ENCODE measurements at places on chromosomes 1 and 21. TPM values are rescaled to one million over a fixed set of nuclear protein-coding genes. Genes with fewer than 3 reads are reported as not detected.

GRCh38 chr1:155481741-155482241, 80.8 kb downstream of the ASH1L start:
- H3K4me3 ChIP-seq, result no peak overlapping the region
- peaks cover 48% of the 10 kb centered on the region for H3K36me3 ChIP-seq
- DNase-seq, result no peak
- H3K4me1 ChIP-seq, result no peaks in the 10 kb centered on the region
- no peaks in the 10 kb centered on the region for H3K27me3 ChIP-seq

GRCh38 chr1:157310401-157310800, 172.2 kb upstream of the ETV3 start:
- H3K4me3 ChIP-seq, result no peak overlapping the region
- no peak overlapping the region for H3K27ac ChIP-seq
- no peaks in the 10 kb centered on the region for H3K27me3 ChIP-seq
- H3K36me3 ChIP-seq, result no peaks in the 10 kb centered on the region
- peaks cover 4% of the 10 kb centered on the region for H3K4me1 ChIP-seq

DNA sequence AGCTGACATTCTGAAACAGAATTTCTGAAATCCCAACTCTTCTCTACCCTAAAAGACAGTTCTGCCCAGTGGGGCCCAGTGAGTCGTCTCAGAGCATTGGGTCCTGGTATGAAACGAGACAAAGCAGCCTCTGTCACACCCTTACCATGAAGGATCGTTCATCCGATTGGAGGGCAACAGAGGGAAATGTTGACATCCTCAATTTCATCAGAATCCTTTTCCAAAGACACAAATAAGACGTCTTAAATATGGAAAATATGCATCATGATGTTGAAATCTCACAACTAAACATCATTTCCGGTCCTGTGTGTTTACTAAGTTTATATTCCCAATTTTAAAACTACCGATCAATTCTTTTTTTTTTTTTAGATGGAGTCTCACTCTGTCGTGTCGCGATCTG, 112.1 kb upstream of the SLC45A1 start:
- DNase-seq, result no peak
- H3K27ac ChIP-seq, result no peak overlapping the region
- H3K4me1 ChIP-seq, result no peaks in the 10 kb centered on the region
- no peak overlapping the region for H3K4me3 ChIP-seq

DNA sequence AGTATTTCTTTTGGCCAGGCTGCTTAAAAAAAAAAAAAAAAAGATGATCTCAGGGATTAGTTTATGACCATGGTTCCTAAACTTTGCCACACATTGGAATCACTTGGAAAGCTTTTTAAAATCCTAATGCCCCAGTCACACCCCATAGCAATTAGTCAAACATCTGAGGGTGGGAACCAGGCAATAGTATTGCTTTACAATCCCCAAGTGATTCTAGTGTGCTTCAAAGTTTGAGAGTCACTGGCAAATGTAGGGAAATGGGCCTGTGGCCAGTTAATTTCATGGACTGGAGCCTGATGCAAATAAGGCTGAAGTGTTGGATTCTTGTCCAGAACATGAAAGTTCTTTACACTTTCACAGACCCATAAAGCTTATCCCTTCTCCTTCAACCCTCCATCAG, 374.6 kb upstream of the ESRRG start:
- H3K4me3 ChIP-seq, result no peak overlapping the region
- H3K27me3 ChIP-seq, result no peaks in the 10 kb centered on the region
- no peak overlapping the region for H3K27ac ChIP-seq

DNA sequence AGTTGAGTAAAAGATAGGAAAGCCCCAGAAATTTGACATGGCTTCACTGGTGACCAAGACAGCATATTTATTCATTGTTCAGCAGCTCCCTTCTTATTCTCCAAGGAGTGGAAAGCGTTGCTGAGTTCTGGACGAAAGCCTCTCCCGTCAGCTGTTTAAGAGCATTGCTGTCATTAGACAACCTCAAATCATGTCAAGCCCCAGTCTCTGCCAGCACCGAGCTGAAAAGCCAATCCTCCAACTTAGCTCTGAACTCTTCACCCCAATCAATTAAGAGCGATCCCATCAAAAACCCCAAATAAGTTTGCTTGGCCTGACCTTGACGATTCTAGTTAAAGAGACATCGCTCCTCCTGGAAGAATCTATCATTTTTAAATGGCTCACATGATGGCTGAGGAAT, 110.8 kb downstream of the PLPP3 start:
- no peak overlapping the region for H3K4me3 ChIP-seq
- DNase-seq, result no peak
- H3K27ac ChIP-seq, result no peak overlapping the region
- H3K27me3 ChIP-seq, result no peaks in the 10 kb centered on the region
- H3K36me3 ChIP-seq, result no peaks in the 10 kb centered on the region
- no peaks in the 10 kb centered on the region for H3K4me1 ChIP-seq

DNA sequence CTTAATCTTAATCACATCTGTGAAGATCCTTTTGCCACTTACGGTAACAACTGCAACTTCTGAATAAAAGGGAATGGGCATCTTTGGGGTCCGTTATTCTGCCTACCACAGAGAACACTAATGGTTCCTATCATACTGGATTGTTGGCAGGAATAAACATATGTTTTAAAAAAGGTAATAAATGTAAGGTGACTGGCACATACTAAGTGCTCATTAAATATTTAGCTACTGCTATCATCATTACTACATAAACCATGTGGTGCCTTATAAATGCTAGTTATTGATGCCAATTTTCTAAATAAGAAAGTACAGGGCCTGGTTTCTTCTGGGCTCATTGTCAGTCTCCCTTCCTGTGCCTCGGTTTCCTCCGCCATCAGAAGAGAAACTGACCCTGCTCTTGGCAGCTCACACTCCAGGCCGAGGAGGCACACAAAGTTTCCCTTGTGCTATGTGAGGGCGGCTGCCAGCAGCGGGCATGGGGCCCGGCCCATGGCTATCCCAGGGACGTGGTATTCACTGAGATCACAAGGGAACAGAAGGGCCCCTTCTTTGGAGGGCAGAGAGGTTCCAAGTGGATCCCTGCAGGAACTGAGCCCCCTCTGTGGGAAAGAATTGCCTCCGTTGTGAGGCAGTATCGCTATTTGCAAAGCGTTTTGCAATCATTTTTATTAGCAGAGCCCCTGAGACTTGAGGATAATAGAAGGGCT, 26.2 kb downstream of the NAV1 start:
- no peaks in the 10 kb centered on the region for H3K27me3 ChIP-seq
- H3K4me3 ChIP-seq, result no peak overlapping the region
- no peak overlapping the region for H3K27ac ChIP-seq

DNA sequence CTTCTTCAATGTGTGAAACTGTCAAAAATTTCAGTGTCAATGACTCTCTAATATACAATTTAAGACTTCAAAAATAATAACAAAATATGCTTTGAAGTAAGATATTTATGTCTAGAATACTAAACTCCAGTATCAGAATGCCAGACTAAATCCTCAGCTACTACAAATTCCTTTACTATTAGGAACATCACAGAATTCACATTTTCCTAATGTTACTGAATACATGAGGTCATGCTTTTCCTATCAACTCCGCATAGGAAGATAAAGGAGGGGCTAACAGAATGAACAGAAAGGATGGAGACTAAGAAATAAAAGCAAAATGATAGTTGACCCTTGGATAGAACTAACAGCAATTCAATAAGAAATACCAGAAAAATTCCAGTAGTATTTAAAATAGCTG, 292.7 kb downstream of the SDCCAG8 start:
- DNase-seq, result no peak
- H3K27ac ChIP-seq, result no peak overlapping the region
- H3K4me3 ChIP-seq, result no peak overlapping the region
- no peaks in the 10 kb centered on the region for H3K27me3 ChIP-seq

GRCh38 chr1:101165532-101165931, 71.3 kb upstream of the S1PR1 start:
- DNase-seq, result no peak
- H3K27me3 ChIP-seq, result no peaks in the 10 kb centered on the region
- H3K4me1 ChIP-seq, result peaks cover 14% of the 10 kb centered on the region
- H3K4me3 ChIP-seq, result no peak overlapping the region
- no peaks in the 10 kb centered on the region for H3K36me3 ChIP-seq

DNA sequence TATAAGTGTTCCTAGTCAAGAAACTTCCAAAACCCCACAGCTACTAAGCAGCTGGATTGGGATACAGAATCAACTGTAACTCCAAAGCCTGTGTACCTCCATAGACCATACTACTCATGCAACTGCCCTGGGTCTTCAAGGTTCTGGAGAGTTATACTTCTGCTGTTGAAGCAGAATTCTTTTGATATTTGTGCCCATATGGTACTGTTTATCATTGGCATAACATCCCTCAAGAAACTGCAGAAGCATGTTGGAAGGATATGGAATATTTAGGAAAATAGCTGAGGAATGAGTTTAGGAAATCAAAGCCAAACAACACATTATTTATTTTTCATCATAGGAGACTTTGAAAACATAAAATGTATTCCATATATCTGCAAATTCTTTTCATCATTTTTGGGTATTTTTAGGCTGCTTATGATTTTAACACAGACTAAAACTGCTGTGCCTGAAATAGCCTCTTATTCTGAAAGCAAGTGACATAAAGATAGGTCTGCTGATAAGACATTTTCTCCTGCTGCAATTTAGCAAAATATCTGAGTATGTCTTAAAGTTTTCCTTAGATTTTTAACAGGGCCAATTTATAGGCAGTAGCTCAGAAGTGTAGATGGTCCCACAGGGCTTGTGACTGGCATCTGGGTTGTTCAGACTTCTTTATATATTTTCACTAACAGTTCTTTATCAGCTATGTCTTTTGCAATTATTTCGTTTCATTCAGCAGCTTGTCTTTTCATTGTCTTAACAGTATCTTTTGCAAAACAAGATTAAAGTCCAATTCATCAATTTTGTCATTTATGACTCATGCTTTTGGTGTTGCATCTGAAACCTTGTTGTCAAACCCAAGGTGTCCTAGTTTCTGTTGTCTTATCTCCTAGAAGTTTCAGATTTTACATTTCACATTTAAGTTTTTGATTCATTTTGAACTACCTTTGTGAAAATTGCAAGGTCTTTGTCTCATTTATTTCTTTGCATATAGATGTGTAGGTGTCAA, 41.1 kb upstream of the ZNF124 start:
- H3K36me3 ChIP-seq, result no peaks in the 10 kb centered on the region
- H3K4me1 ChIP-seq, result peaks cover 3% of the 10 kb centered on the region
- H3K27ac ChIP-seq, result no peak overlapping the region
- no peak for DNase-seq

- no peaks in the 10 kb centered on the region for H3K4me1 ChIP-seq
- H3K27me3 ChIP-seq, result no peaks in the 10 kb centered on the region
- no peak overlapping the region for H3K27ac ChIP-seq
- DNase-seq, result no peak
- H3K4me3 ChIP-seq, result no peak overlapping the region
Measured at GRCh38 chr1:83857103-83857502, 141.8 kb downstream of the TTLL7 start.

- H3K36me3 ChIP-seq, result no peaks in the 10 kb centered on the region
- no peak overlapping the region for H3K4me3 ChIP-seq
- H3K27ac ChIP-seq, result no peak overlapping the region
- H3K4me1 ChIP-seq, result no peaks in the 10 kb centered on the region
Measured at GRCh38 chr1:78126506-78126905, 80.7 kb downstream of the GIPC2 start.

DNA sequence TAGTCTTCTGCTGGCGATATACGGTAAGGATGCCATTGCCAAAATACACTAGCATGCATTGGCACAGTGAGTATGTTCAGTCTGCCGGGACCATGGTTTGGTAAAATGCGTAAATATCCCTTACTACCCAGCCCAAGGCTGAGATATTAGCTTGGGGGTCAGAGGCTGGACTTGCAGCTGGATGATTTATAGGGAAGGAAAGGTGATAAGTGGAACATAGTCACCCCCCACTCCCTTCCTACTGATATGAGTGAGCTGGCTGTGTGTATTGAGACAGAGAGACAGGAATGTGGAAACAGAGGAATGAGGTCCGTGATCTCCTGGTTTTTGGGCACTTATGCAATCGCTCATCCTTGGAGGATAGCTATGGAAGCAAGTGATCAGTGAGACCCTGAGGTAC, 642.8 kb downstream of the KCNT2 start:
- H3K4me1 ChIP-seq, result no peaks in the 10 kb centered on the region
- no peak overlapping the region for H3K4me3 ChIP-seq
- no peak for DNase-seq
- H3K27me3 ChIP-seq, result no peaks in the 10 kb centered on the region
- no peaks in the 10 kb centered on the region for H3K36me3 ChIP-seq
- no peak overlapping the region for H3K27ac ChIP-seq

- no peak overlapping the region for H3K4me3 ChIP-seq
- H3K36me3 ChIP-seq, result no peaks in the 10 kb centered on the region
- H3K27me3 ChIP-seq, result no peaks in the 10 kb centered on the region
- DNase-seq, result no peak
- no peaks in the 10 kb centered on the region for H3K4me1 ChIP-seq
- no peak overlapping the region for H3K27ac ChIP-seq
Measured at GRCh38 chr1:224205438-224205840, 22.4 kb downstream of the DEGS1 start.

DNA sequence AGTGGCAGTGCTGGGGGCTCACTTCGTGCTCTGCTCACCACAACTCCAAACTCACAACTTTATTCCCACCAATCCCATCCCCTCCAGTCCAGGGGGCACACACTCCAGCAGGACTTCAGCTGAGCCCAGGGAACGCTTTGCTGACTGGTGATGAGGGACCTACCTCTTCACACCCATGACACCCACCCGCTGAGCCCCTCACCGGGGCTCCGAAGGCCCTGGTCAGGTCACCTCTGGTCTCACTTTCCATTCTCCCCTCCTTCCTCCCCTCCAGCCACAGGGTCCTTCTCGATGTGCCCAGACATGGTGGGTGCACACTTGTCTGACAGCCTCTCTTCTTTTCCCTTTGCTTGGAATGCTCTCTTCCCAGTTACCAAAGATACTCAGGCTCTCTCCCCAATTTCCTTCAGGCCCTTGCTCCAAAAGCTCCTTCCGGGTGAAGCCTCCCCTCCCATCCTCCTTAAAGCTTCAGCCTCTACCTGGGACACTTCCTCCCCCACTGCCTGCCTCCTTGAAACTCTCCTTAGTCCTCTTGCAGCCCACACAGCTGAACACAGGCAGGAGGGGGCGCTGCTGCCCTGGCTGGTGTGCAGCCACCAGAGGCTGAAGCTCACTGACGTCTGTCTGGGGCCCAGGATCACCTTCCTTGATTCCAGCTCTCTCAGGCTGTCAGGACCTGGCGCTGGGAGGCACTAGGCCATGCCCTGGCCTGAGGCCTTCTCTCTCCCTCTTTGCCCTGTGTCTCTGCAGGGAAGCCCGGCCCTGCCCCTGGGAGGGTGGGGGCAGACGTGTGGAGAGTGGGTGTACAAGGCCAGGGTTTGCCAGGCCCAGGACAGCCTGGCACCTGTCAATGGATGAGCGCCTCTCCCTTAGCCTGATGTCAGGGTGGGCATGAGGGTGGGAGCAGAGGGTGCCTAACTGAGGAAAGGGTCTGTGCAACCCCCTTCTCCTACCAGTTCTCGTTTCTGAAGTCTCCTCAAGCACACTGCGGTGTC, 1.6 kb downstream of the KCNE1 start:
- no peak overlapping the region for H3K27ac ChIP-seq
- no peak overlapping the region for H3K4me3 ChIP-seq
- H3K36me3 ChIP-seq, result no peaks in the 10 kb centered on the region
- H3K4me1 ChIP-seq, result no peaks in the 10 kb centered on the region

GRCh38 chr1:147647796-147648633, 22.3 kb downstream of the ACP6 start:
- no peak overlapping the region for H3K27ac ChIP-seq
- H3K4me3 ChIP-seq, result no peak overlapping the region
- H3K36me3 ChIP-seq, result peaks cover 7% of the 10 kb centered on the region
- H3K27me3 ChIP-seq, result no peaks in the 10 kb centered on the region
- H3K4me1 ChIP-seq, result no peaks in the 10 kb centered on the region
- no peak for DNase-seq

The CEP170 gene
- 99.0 TPM for total RNA-seq

The LRRIQ3 gene
- total RNA-seq, result 1.5 TPM

The C1orf198 gene
- total RNA-seq, result 33.9 TPM
